ENCODE measurements at places on chromosomes 11 and 22.

DNA sequence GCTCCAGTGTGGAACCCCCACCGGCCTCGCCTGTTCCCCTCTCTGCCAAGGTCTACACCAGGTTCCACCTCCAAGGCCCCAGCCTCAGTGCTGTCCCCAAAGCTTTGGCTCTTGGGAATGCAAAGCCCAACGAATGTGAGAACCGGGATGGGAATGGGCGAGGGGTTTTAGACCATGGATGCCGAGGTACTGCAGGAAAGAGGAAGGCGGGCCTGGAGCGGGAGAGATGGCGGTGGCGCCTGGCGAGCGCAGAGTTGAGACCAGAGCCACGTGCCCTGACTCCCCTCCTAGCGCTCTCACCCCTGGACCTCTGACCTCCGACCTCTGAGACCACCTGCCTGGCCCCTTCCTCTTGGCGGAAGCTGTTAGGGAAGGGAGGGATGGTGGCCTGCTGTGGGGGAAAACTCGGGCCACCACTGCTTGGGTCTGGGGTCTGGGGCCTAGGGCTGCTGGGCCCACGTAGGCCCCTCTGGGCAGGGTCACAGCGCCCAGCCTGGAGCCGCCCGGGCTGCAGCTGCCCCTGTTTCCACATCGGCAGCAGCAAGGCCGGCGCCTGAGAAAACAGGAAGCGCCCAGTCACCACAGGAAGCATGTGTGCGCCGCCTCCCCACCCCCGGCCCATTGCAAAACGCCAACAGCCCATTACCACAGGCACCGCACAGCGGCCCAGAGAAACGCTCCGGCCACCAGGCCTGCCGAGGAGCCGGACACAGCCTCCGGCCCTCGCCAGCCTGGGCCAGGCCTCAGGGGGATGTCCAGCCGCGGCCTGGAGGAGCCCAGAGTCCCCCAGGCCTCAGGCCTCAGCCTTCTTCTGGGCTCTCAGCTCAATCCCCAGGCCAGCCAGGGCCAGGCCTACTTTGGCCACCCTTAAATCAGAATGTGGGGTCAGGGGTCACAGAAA, 13.8 kb upstream of the SLC39A13 start:
- no peak for DNase-seq

GRCh38 chr11:43806976-43807375, 73.7 kb upstream of the ALKBH3 start:
- no peak for DNase-seq

DNA sequence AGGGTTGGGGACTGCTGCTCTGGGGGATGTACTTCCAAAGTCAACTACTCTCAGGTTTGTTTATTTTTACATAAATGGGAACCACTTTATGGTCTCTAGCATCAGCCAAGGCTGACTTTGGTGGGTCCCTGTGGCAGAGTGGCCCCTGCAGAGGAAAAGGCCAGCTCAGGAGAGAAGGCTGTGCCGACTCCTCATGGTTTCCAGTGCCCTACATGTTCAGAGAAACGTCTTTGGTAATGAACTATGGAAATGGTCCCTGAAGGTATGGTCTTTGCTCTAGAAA, 3.0 kb upstream of the ZDHHC8 start:
- no peak for DNase-seq

DNA sequence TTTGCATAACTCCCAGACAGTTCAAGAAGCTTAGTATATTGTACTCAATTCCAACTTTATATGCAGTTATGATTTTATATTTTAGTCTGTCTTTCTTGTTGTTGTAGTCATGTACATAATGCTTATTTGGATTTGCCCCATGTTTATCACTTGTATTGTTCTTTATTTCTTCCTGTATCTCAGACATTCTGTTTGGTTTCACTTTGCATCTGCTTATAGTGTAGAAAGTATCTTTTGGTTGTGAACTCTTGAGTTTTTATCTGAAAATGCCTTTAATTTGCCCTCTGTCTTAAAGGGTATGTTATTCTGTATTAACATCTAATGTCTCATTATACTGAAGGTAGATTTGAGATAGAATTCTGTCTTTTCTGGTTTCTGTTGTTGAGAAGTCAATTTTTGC, 275.4 kb downstream of the DYNC2H1 start:
- no peak for DNase-seq

DNA sequence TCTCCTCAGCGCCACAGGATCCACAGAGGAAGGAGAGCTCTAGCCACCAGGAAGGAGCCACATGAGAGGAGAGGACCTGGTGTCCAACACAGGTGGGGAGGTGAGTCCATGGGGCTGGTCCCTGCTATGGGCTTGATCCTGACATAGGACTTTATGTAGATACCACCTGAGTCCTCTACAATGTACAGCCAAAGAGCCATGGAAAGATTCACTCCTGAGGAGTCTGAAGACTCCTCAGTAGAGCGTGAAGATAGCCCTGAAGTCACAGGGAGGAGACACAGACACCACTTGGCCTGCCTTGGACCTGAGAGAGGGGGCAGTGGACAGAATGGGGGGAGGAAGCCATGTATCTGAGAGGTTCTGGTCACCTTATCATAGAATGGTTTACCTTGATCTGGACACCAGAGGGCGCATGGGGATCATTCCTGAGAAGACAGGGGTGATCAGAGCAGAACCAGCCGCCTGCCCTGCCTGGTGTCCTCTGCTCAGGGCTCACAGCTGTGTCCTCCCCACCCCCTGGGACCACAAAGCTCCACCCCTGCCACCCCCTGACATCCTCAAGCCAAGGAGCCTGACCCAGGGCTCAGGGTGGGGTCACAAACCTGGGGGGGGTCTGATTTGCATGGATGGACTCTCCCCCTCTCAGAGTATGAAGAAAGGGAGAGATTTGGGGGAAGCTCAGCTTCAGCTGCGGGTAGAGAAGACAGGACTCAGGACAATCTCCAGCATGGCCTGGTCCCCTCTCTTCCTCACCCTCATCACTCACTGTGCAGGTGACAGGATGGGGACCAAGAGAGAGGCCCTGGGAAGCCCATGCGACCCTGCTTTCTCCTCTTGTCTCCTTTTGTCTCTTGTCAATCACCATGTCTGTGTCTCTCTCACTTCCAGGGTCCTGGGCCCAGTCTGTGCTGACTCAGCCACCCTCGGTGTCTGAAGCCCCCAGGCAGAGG, 77.0 kb downstream of the ZNF280B start:
- DNase-seq = no peak

GRCh38 chr11:1125803-1126202, 31.9 kb upstream of the MUC5AC start:
- DNase-seq = no peak

DNA sequence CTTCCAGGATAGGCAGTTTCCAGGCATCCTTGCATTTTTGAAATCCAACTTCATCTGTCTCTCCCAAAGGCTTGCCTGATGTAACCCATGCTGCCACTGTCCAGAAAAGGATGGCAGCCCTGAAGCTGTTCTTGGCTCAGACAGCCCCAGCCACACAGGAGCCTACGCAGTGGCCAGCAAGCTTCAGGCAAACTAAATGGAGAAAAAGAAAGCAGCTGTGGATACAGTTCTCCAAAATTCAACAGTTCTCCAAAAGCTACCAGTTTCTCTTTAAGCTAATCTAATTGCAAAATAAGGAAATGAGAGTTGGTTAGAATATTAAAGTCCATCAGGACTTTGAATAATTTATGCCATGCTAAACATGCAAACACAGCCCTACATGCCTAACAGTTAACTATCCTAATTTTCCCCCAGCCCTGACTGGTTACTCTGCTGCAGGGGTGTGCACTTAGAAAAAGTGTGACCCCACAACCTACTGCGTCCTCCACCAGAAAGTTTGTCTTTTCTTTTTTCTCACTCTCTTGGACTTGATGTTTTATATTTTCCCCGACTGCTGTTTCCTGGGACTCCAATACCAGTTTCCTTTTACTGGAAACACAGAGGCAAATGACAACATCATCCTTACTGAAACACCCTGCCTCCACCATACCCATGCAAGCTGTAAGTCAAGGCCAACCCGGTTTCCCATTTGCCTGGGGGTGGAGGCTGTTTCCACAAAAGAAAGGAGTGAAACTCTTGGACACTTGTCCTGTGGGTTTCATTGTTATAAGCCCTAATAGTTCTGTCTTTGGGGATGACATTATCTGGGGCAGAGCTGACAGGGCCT, 69.1 kb upstream of the OR5AN1 start:
- no peak for DNase-seq

DNA sequence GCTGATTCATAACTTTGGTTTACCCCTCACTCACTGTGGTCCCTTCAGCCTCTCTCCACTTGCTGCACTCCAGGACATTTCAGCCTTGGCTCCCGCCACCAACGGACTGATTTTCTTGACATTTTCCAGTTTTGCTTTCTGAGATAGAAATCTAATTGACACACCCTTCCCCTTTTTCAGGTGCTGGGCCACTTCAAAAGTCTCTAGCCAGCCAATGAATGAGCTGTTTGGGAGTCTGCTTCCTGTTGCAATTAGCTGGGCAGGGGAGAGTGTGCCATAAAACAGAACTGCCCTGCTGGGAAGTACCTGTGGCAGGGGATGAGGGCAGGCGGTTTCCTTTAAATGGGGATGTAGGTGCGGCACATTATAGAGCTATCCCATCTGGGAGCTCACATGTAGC, 21.1 kb upstream of the PLET1 start:
- DNase-seq = no peak

DNA sequence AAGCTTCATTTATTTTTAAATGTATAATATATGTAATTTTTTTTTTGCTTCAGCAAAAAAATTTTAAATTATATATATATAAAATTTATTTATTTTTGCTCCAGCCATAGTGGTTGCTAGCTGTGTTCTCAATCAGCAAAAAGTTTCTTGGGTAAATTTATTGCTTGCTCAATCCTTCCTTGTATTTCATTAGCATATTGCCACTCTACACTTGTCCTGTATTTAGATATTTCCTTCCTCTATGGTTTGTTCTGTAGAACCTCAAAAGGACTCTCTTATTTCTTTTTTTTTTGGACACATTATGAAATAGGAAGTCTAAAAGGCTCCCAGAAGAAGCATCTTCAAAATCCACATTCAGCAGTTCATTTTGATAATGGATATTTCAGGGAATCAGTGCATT, 2.3 kb downstream of the PTPRJ start:
- no peak for DNase-seq

DNA sequence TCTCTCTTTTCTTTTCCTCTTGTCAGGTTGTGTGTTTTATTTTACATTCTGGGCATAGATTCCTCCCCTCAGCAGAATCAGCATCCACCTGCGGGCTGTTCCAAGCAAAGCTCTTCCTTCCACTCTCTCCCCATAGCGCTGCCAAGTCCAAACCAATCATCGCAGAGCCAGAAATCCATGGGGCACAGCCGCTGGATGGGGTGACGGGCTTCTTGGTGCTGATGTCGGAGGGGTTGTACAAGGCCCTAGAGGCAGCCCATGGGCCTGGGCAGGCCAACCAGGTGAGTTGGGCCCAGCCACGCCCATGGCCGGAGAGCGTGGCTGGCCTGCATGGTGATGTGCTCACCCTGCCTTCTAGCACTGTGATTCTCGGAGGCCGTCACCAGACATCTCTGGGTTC, 22.1 kb downstream of the TAB1 start:
- no peak for DNase-seq

GRCh38 chr22:27731621-27732020, 69.9 kb downstream of the MN1 start:
- no peak for DNase-seq

- DNase-seq = no peak
Measured at GRCh38 chr11:32382339-32383049, 52.8 kb downstream of the WT1 start.

- no peak for DNase-seq
Measured at GRCh38 chr22:39068033-39068785, 8.9 kb upstream of the APOBEC3G start.

DNA sequence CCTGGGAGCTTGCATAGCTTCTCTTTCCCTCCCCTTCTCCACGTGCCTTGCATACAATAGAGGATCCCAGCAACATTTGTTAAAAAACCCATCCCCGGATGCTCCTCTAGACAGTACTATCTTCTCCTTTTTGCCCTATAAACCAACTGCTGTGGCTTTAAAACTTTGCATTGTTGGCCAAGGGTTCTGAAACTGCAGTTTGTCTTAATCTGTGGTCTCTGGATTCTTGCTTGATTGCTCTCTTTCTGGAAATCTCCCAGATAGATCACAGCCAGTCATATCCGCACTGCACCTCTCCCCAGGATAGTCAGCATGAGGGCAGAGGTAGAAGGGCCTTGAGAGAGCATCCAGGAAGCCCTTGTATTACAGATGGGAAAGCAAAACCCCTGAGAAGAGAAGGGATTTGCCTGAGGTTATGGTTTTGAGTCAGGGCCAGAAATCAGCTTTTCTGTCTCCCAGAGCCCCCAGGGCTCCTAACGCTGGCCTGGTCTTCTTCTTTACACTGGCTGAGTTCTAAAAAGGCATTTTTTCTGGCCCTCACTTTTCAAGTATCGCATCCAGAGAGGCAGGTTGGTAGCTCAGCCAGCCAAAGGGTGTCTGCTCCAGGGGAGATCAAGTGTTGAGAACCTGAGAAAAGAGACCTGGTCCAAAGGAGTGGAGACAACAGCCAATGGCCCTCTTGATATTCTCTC, 70.6 kb downstream of the ADM start:
- DNase-seq = no peak

DNA sequence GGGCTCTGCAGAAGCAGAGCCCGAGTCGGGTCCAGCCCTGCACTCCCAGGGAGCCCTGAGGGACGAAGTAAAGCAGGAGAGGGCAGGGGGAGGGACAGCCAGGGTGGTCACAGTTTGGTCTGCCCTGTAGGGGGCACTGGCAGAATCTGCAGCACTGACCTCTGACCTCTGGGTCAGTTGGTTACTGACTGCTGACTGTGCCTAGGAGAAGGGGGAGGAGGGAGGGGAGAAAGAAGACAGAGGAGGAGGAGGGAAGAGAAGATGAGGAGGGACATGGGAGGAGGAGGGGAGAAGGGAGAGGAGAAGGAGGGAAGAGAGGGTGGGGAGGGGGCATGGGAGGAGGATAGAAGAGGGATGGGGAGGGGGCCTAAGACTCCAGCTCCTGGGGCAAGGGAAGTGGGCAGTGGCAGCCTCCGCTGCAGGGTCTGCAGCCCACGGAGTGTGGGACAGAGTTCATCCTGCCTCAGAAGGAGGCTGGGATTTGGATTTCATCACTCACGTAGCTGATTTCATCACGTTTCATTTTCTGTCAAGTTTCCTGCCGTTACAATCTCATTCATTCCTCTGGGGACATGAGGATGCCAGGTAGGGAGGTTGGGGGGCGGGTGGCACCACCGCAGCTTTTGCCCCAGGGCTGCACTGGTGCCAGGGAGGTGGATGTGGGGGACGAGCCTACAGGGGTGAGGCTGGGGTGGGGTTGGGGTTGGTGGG, 55.2 kb downstream of the FLRT1 start:
- DNase-seq = no peak

DNA sequence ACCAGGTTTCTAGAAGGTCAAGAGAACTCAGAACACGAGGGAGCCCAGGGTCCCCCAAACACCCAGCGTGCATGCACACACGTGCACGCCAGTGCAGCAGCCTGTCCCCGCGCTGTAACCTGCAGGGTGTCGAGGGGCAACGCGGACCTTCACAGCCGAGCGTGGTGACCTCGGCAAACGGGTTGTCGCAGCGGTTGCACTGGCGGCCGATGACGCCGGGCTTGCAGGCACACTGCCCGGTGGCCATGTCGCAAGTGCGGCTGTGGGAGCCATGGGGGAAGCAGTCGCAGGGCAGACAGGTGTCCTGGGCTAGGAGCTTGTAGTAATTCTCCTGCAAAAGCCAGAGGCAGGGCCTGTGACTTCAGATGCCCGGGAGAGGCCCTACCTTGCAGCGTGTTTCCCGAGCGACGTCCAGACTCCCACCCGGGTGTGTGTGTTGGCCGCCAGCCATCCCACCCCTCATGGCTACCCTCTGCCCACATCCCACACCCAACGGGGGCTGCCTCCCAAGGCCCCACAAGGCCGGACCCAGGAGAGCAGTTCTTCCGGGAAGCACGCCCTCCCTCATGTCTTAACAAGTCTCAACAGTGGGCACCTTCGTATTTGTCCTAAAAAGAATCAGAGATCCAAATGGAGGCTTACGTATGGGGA, 56.1 kb downstream of the TRMU start:
- no peak for DNase-seq

GRCh38 chr22:24380220-24380904, 47.0 kb upstream of the ADORA2A start:
- no peak for DNase-seq

Measured in left renal cortex interstitium (tissue), 4 donors.